ENCODE measurements at places on chromosomes 4 and X. TPM values are rescaled to one million over a fixed set of nuclear protein-coding genes. Genes with fewer than 3 reads are reported as not detected.

- no peak for DNase-seq
Observed at GRCh38 chr4:153832720-153833287, 43.9 kb upstream of the SFRP2 start.

DNA sequence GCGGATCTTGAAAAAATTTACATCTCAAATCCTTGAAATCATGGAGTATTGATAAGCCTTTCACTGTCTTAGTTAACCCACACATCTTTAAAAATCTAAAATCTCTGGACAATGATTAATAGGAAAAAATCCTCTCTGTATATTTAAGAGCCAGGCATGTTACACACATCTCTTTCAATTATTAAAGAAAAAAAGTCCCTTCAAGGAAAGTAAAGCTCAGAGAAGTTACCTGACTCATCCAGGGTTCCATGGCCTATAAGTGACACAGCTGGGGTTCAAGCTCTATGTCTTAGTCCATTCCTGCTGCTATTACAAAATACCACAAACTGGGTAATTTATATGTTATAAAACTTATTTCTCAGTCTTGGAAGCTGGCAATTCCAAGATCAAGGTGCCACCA lies 14.2 kb upstream of the FGF16 start:
- DNase-seq = no peak

The AFM gene
- not detected for total RNA-seq

DNA sequence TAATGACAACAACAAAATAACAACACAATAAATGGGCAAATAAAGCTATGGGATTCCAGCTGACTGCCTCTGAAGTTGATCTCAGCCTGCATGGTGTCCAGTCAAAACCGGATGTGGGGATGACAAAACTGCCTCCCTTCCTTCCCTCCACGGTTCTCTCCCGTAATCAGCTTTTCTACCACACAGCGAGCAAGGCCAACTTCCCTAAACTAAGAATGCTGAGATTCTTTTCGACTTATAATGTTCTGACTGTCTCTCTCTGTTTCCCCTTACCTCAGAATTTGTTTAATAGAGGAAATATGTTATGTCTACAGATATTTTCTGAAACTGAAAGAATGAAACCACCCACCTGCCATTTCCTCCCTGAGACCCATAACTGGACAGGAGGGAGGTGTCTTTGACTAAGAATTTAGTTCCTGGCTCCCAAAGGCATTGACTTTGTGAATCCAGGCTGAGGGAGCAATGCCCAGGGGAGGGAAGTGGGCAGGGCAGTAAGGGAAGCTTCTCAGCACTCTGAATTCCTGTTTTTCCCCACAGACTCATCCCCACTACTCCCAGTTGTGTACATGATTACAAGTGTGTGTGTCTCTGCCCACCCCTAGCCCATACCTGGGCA lies 1.0 kb upstream of the TLR1 start:
- DNase-seq = no peak

GRCh38 chr4:110629780-110630687 lies 7.2 kb upstream of the PITX2 start:
- DNase-seq = no peak

The GIMD1 gene
- not detected for total RNA-seq
